ENCODE measurements at places on chromosomes 11 and 22.

- peak; percentile 90 for DNase-seq
These were observed 27.6 kb downstream of the CD5 start for GRCh38 chr11:61129639-61130523.

- DNase-seq = no peak
These were observed 899 bp upstream of the RAB30 start for GRCh38 chr11:83072350-83073242.

DNA sequence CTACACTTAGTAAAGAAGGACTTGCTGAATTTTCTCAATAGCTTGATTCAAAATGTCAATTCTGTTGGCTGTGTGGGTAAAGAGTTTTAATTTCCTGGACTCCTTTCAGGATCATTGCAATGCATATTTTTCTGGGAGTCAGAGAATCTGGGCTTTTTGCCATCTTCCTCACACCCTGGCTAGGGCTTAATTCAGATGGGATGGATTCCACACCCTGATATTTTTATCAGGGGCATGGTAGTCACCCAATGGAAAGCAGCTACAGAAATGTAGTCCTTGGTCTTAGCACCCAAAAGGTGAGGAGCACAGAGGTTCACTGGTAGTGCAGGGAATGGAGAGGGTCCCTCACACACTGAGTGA, 79.3 kb downstream of the SGSM3 start:
- DNase-seq = no peak

GRCh38 chr11:7383406-7383805, 101.9 kb upstream of the OLFML1 start:
- DNase-seq = no peak

DNA sequence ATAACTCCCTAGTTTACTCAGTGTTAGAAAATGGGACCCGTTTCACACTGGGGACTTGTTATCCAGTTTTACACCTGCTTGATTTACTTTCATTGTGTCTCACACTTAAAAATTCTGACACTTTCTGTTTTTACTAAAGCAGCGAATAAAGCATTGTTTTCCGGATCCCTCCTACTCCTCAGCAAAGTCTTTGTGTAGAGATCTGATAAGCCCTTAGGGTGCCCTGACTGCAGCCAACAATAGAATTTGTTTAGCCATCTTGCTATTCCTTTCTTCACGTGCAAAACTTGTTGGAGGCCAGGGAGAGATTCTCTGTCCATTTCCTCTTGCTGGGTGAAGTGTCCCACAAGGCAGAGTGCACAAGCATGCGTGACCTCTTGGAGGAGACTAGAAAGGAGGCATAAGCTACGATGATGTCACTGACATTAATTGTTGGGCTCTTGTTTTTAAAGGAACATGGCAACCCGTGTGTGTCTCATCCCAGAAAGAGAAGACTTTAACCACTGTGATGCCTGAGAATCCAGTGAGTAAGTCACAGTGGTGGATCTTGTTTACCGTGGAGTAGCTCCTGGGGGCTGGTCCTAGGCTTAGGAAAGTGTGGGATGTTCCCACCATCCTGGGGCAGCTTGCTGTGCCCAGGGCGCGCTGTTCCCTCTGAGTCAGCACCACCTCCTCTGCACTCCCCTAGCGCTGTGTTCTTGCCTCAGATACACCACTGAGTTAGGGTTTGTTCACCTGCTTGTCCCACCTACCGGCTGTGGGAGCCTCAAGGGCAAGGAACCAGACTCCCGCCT, 27.7 kb downstream of the MICAL2 start:
- DNase-seq = no peak

GRCh38 chr22:46240506-46240905, 9.6 kb downstream of the CDPF1 start:
- no peak for DNase-seq

- DNase-seq = no peak
These were observed 13.8 kb upstream of the KAT5 start for GRCh38 chr11:65698205-65698604.

DNA sequence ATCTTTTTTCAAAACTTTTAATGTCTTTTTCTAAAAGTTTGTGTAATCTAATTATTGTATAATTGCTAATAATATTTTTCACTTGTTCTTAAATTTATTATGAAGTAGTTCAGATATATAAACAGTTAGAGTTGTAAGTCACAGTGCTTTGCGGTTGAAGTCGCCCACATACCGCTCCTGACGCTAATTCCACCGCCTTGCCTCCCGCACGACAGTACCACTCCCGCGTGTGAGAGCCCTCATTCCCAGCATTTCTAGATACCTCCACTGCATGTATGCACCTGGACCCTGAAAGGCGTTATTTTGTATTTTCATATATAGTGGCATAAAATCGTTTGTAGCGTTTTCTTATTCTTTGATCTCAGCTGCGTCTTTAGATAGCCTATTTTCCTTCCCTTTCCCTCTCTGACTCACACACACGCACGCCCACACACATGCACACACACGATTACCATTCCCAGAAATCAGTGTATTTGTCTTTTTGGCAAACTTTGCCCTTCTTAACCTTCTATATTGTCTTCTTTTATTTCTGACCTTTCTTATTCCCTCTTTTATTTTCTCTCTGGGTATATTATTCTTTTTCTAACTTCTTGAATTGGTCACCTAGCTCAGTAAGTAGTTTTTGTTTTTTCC, 56.4 kb upstream of the PITPNB start:
- no peak for DNase-seq

- no peak for DNase-seq
These were observed 9.4 kb upstream of the IGF2 start for GRCh38 chr11:2148595-2148994.

DNA sequence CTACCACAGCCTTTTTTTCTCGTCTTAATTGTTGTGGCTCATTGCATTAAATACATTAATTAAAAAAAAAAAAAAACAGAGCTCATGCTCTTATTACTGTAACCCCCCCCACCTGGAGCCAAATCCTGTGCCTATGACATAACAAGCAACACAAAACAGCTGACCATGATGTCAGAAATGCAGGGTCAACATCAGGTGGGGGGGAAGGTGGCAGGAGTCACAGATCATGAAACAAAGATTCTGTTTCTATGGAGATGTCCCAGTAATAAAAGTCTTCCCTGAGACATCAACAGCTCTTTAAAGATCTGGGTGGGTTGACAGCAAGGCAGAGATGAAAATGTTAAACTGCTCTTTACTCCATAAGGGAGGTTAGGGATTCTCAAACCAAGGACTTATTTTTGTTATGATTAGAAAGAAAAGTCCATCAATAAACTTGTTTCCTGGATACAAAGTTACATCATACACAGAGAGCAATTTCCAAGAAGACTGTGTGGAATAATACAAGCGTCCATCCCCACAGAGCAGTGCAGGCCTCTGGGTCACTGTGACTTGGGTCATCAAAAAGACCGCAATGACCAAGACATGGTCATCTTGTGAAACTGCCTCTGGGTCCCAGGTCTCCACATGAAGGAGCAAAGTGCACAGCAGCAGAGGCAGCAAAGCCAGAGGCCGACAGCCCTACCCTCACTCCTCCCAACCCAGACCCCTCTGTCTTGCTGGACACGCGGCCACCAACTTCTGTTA, 42.7 kb upstream of the CYP2D6 start:
- DNase-seq = no peak

GRCh38 chr22:16961477-16962186, 46.4 kb downstream of the GAB4 start:
- DNase-seq = no peak

GRCh38 chr11:68460741-68461574, at the start of gene PPP6R3:
Gene PPP6R3, plus strand, starts transcription at chr11:68460752. Its CDS starts 76,913 bp downstream, at chr11:68537665.
- no peak for DNase-seq

- DNase-seq = no peak
These were observed 741 bp downstream of the PHRF1 start for GRCh38 chr11:576811-577610.

DNA sequence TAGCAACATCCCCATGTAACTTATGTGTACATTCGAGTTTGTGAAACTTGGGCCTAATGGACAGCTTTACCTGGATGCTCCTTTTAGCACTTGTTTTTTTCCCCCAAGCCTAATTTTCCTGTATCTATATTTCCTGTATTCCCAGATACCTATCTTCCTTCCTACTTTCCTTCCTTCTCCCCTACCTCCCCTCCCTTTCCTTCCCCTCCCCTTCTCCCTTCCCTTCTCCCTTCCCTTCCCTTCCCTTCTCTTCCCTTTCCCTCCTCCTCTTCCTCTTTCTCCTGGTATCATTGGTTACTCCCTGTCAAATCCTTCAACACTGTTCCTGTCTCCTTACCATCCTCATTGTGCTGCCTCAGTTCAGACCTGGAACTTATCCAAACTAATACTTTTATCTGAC, 111.8 kb downstream of the HIPK3 start:
- no peak for DNase-seq

DNA sequence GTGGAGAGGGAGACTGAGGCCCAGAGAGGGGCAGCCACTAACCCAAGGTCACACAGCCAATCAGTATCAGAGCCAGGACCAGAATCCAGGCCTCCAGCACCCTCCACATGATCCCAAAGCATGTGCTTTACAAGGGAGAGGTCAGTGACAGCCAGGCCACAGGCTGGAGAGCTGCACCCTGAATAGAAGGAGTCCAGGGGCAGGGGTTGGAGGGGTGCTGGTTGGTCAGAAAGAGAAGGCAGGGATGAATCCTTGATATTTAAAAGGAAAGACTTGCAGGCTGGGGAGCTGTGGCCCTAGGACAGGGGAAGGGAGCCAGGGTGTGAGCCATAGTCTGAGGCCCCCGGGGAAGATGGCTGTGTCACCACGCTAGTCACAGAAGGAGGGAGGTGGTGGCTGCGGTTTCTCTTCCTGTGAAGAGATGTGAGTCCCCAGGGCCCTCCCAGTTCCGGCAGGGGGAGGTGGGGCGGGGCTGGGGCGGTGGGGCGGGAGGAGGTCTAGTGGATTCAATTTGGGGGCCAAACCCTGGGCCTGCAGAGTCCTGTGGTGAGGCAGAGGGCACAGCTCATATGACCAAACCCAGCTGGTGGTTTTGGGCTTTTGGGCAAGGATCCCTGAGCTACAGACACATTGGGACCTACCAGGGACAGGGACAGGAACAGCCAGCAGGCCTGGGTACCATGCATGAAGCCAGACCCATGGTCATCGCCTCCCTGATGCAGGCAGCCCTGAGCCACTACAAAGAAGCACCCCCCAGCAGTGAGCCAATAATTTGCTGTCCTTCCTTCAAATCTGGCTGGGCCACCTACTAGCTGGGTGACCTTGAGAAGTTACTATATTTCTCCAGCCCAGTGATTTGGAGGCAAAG, 14.0 kb downstream of the RAC2 start:
- DNase-seq = no peak

DNA sequence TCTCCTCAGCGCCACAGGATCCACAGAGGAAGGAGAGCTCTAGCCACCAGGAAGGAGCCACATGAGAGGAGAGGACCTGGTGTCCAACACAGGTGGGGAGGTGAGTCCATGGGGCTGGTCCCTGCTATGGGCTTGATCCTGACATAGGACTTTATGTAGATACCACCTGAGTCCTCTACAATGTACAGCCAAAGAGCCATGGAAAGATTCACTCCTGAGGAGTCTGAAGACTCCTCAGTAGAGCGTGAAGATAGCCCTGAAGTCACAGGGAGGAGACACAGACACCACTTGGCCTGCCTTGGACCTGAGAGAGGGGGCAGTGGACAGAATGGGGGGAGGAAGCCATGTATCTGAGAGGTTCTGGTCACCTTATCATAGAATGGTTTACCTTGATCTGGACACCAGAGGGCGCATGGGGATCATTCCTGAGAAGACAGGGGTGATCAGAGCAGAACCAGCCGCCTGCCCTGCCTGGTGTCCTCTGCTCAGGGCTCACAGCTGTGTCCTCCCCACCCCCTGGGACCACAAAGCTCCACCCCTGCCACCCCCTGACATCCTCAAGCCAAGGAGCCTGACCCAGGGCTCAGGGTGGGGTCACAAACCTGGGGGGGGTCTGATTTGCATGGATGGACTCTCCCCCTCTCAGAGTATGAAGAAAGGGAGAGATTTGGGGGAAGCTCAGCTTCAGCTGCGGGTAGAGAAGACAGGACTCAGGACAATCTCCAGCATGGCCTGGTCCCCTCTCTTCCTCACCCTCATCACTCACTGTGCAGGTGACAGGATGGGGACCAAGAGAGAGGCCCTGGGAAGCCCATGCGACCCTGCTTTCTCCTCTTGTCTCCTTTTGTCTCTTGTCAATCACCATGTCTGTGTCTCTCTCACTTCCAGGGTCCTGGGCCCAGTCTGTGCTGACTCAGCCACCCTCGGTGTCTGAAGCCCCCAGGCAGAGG, 77.0 kb downstream of the ZNF280B start:
- peak; percentile 33 for DNase-seq

DNA sequence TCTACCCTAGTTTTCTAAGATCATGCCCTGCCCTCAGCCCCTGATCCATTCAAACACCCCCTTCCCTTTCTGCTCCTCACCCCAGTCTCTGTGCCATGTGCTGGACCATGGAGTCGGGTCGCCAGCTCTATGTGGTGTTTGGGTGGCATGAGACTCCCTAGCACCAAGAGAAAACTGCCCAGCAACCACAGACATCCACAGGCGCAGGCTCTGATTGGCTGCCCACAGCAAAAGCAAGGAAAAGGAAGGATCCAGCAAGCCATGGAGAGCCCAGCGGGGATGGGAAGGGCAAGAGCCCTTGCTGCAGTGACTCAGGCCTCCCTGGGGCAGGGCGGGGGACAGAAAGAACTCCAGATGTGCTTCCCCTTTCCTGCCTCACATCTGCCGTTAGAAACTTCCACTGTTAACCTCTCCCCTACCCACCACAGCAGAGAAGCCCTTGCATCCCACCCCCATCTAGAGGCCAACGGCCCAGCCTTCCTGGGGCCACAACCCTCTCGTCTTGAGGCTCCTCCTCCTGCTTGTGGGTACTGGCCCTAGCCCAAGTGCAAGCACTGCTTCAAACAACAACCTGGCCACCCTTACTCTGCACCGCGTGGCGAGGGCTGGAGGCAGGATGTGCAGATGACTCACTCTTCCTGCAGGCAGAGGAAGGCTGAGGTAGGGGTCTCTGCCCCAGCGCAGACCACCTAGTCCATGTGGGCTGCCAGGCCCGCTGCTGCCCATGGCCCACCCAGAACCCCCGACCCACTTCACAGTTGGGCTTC, 9.7 kb upstream of the AHNAK start:
- peak; percentile 87 for DNase-seq

DNA sequence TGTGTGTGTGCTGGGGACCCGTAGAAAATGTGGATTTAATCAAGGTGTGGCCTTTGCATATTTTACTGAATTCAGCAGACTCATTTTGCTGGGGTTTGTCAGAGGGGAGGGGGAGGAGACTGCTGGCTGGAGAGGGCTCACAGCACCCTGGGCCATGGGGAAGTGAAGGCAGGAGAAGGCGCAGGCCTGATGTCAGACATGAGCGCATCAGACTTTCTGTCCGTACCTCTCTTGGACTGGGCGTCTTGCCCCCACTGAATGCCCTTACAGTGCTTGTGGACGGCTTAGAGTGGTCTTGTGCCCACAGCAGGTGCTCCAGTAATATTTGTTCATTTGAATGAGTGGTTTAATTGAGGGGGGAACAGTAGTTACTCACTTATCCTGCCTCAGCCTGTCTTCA, 75.2 kb downstream of the TEAD1 start:
- no peak for DNase-seq

- DNase-seq = no peak
These were observed 308.2 kb downstream of the SHANK2 start for GRCh38 chr11:70944141-70944540.

- DNase-seq = peak; percentile 90
These were observed 27.3 kb downstream of the FAM118A start for GRCh38 chr22:45336971-45337431.
